NCI-H69 (cell line): ENCODE measurements at places on chromosomes 2 and 18.

DNA sequence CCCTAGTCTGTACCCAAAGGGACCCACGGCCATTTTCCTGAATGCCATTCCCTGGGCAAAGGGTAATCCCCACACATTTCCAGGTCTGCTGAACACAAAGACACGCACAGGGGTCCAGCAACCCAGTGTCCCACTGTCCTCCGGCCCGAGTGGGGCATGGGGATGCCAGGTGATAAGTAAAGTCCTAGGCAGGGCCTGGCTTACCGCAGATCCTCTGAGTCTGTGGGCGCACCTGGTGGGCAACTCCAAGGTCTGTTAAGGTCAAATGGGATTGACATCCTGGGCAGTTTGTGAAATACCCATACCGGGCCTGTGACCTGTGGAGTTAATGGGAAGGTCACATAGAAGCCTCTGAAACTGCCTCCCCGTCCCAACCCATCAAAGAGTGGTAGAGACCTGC, 116.1 kb downstream of the EIPR1 start:
- no peak for DNase-seq

GRCh38 chr2:10922307-10923007, 10.7 kb downstream of the KCNF1 start:
- no peak for DNase-seq

GRCh38 chr2:61995065-61995464, 89.6 kb downstream of the COMMD1 start:
- no peak for DNase-seq

GRCh38 chr18:43992741-43993140, 687.9 kb upstream of the SETBP1 start:
- DNase-seq, result no peak

- no peak for DNase-seq
Observed at GRCh38 chr2:171389780-171390179, 44.0 kb downstream of the METTL8 start.

DNA sequence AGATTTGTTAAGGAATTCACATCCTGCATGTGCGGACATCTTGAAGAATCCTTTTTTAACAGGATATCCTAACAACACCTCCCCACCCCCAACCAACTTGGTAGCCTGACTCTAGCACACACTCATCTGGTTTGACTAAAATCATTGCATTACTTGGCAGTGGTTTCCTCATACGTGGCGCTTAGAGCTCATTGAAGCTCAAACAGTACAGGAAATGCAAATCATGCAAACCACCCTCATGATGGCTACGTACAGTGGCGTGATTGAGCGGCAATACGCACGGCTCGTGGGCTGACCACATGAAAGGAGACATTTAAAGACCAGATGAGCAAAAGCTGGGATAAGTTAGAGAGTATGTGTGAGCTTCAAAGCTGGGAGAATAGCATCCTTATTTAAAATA, 336.2 kb downstream of the ZEB2 start:
- DNase-seq, result no peak

DNA sequence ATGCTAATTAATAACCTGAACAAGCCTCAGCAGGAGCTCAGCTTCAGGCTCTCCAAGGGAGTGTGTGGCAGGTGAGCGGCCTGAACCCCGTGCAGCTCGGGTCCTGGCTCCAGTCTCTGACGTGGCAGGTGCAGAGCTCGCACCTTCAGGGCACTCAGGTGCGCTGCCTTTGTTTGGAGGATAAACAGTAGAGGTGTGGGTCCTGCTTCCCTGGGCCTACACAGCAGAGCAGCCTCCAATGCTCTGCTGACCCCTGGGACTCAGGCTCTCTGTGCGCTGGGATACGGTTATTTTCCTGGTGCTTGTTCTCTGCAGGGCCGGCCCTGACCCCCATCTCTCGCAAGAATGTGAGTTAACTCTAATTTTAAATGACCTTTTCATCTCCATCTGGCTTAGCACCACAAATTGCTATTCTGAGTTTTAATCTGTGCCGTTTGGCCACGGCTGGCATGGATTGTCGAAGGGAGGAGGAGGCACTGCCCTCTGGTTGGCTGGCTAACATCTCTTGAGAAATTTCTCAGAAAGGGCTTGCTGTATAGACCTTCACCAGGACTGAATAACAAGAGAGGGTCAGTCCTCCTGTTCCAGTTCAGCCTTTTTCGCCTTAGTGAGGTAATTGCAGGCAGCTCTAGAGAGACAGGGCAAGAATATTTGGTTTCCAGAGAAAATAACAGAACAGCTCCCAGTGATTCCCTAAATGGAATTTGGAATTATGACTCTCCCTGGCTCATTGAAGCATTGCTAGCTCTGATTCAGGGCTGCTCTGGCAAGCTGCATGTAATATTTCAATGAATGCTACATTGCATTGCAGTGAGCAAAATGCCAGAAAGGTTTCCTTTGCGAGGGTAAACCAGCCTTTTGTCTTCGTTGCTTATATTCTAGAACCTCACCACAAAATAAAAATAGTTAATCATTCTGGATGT, 161.8 kb downstream of the DCDC2C start:
- DNase-seq, result peak; percentile 84

GRCh38 chr2:71672826-71673795, 219.8 kb downstream of the DYSF start:
- DNase-seq, result no peak

GRCh38 chr2:131115752-131116151, 10.6 kb downstream of the PLEKHB2 start:
- DNase-seq, result no peak

- DNase-seq, result no peak
Observed at GRCh38 chr2:72139874-72140620, 7.6 kb downstream of the CYP26B1 start.

GRCh38 chr2:71880846-71881610, 266.6 kb downstream of the CYP26B1 start:
- no peak for DNase-seq

- no peak for DNase-seq
Observed at GRCh38 chr2:210899131-210899530, 342.7 kb downstream of the CPS1 start.

- no peak for DNase-seq
Observed at GRCh38 chr18:80204142-80204541, 43.2 kb downstream of the PARD6G start.

GRCh38 chr18:63317556-63317946, 2.0 kb downstream of the BCL2 start:
- peak; percentile 84 for DNase-seq

GRCh38 chr2:33477473-33478468, 1.3 kb downstream of the RASGRP3 start:
- no peak for DNase-seq

DNA sequence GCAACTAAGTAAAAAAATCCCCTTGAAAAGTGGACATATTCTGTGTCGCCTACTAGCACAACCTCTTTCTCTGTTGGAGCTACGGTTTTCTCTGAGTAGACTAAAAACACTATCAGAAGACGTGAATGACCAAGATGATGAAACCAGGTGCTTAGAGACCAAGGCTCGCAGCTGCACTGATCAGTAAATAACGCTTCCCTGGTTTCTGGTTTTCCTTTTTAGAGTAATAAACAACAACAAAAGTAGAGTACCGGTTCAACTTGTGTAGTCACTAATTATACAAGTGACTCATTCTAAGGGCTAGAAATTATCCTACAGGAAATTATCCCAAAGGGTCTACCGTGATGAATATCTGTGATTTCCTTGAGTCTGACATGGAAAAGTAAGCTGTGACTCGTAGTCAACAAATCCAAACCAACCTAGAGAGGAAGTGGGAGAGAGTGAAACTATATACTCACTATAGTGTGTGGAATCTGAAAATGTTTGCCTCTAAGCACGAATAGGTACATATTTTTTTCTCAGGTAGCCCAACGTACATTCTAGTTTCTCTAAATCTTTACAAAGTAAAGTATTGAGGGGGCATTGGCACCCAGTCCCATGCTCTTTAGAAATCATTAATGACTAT, 17.8 kb downstream of the RASGRP3 start:
- no peak for DNase-seq

DNA sequence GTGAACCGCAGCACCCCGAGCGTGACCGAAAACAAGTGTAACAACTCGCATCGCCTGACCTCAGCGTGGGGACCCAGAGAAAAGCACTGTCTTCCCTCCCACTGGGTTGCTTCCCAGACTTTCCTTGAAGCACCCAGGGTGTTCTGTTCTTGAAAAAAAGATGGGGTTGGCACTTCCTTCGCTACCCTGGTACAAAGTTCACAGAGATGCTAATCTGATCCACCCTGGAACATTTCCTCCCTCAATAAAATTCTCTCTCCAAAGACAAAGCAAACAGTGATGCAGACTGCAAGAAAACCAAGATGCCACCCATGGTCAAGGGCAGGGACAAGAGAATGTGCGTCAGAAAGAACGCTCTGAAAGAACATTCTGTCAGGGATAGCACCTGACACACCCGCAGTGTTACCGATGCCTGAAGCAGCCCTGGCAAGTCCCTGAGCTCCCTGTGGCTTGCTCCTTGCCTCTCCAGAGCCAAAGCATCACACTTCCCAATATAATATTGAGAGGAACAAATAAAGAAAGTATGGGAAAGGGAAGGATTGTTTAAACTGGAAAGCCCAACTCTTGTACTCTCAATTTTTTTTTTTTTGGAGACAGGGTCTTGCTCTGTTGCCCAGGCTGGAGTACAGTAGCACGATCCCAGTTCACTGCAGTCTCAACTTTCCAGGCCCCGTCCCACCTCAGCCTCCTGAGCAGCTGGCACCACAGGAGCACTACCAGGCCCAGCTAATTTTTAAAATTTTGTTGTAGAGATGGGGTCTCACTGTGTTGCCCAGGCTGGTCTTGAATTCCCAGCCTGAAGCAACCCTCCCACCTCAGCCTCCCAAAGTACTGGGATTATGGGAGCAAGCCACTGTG, 70.7 kb downstream of the TBC1D8 start:
- no peak for DNase-seq

GRCh38 chr2:219733106-219733505, 105.7 kb downstream of the SLC4A3 start:
- DNase-seq, result no peak

- no peak for DNase-seq
Observed at GRCh38 chr2:64367444-64368232, 86.3 kb upstream of the LGALSL start.

- DNase-seq, result peak; percentile 3
Observed at GRCh38 chr2:213500881-213501280, 216.6 kb downstream of the SPAG16 start.

DNA sequence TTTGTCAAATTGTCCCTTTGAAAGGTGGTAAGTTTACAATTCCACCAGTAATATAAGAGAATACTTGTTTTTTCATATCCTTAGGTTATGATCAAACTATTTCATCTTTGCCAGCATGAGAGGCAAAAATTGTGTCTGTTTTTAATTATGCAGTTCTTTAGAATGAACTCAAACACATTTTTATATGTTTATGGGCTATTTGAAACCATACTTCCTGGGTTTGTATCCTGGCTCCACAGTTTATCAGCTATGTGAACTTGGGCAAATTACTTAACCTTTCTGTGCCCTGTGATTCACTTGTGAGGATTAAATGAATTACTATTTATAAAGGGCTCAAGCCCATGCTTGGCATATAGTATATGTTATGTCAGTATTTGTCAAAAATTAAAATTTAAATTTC, 109.4 kb downstream of the TANC1 start:
- DNase-seq, result no peak

GRCh38 chr2:234708091-234708683, 211.3 kb upstream of the ARL4C start:
- DNase-seq, result no peak

GRCh38 chr2:230052299-230052698, 16.4 kb downstream of the SLC16A14 start:
- no peak for DNase-seq

- DNase-seq, result peak; percentile 28
Observed at GRCh38 chr2:219698748-219699439, 71.5 kb downstream of the SLC4A3 start.

DNA sequence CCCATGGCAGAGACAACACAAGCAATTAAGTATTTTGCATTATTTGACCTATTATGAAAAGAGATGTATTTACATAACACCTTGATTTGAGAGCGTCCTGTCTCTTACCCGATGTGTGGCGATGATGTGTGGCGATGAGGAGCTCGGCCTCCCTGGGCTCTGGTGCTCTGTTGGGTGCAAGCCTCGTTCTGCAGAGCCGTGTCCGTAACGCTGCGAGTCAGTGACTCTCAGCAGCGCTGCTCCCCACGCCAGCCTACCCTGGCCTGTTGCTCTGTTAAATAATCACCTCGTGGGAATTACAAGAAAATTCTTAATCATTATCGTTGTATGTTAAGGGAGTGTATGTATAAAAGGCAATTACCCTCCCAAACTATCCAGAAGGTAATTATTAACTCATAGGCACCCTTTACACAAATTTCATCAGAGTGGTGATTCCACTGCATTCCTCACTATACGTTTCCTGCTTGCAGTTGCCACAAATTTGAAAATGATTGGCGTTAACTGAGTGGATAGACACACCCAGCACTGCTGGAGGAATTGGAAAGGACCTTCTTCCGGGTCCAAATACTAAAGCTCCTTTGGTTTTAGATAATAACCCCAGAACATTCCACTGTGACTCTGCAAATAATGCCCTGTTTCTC, 52.0 kb upstream of the NFATC1 start:
- no peak for DNase-seq

DNA sequence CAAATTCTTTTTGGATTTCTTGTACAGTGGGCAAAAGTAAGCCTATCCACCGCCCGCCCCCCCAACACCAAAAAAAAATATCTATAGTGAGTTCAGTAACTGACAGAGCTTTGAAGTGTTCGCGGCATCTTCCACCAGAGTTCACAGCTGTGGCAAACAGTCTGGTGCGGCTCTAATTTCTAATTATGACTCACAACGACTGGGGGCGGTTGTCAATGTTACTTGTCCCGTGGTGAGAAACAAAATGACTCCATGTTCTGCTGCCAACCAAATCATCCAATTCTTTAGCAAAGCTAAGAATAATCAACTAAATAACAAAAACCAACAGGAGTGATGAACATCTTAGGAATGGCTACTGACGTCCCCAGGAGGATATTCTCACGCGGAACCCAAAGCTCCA, 392.5 kb upstream of the SALL3 start:
- DNase-seq, result peak; percentile 15

- peak; percentile 76 for DNase-seq
Observed at GRCh38 chr2:95034221-95034620, 8.7 kb downstream of the MAL start.

DNA sequence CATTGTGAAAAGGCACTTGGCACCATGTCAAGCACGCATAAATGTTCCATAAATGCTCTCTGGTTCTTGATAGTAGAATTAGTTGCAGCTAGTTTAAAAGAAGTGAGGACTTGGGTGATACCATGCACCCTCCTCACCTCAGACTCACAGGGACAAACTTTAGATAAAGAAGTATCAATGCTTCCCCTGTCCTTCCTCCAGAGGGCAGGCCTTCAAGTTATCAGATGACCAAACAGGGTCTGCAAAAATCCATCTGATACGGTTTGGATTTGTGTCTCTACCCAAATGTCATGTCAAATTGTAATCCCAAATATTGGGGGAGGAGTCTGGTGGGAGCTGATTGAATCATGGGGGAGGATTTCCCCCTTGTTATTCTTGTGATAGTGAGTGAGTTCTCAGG, 54.1 kb downstream of the C1QL2 start:
- no peak for DNase-seq

GRCh38 chr2:146370826-146371225, 1474.0 kb upstream of the ACVR2A start:
- DNase-seq, result no peak

DNA sequence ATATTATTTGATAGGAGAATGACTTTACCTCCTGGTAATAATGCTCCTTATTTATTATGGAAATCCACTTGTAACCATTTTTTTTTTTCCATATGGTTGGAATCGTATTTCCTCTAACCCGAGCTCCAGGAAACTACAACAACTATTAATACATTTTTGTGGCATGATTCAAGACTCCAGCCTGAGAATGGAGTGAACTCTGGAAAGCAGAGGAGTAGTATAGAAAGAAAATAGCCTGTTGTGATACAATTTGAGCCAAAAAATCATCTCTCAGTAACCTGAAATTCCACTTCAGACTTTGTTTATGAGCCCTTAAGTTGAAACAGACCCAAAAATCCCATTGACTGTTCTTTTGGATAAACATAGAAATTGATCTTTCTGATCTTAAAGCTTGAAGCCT, 921.1 kb downstream of the SOCS6 start:
- no peak for DNase-seq
